LNCaP clone FGC (cell line): ENCODE measurements at places on chromosomes 11 and 22.

DNA sequence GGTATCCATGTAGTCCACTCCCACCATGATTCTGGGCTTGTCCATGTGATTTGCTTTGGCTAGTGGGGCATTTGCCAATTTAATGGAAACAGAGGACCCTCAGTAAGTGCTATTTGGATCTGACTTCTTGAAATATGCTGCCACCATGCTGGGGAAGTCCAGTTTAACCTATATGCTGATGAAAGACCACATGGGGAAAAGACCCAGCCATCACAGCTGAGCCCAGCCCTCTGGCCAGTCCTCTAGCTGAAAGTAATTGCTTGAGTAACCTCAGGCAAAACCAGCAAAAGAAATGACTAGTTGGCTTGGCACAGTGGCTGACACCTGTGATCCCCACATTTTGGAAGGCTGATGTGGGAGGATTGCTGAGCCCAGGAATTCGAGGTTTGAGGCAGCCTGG, 61.5 kb downstream of the ATG16L2 start:
- no peak for DNase-seq

GRCh38 chr11:36399236-36399635, 103.1 kb downstream of the PRR5L start:
- no peak for DNase-seq

DNA sequence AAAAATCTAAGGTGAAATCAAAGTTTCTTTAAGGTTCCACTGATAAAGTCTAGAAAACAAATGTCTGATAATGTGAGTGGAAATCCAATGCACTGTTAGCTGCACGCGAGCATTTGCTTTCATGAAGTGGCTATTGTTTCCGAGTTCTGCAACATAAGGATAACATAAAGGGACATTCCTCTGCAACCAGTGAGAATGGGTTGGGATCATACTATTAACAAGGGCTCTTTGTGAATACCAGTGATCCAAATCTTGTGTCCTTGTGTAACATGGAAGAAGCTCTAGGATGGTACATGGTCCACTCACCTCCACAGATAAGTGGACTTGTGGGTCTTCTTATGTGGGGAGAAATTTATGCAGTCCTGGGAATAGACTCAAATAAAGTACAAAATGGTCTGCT, 24.6 kb downstream of the APIP start:
- no peak for DNase-seq

- DNase-seq, result no peak
These were observed 39.8 kb upstream of the POGLUT3 start for GRCh38 chr11:108538022-108538424.

- DNase-seq, result no peak
These were observed 22.5 kb downstream of the P4HA3 start for GRCh38 chr11:74288911-74289310.

DNA sequence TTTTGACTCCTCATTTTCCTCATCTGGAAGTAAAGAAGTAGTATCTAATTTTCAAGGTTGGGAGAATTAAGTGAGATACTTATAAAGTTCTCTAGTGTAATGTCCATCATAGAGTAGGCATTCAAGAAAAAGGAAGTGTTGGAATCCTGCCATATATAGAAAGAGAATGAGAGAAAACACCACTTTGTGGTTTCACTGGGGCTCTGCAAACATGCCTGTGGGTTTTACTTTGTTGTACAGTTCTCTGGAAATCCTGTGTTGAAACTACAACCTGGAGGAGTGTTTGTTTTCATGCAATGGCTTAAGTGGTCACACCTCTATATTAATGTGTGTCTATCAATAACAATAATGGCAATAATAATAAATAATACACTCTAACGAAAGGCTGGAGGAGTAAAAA, 741.7 kb downstream of the NELL1 start:
- DNase-seq, result no peak

DNA sequence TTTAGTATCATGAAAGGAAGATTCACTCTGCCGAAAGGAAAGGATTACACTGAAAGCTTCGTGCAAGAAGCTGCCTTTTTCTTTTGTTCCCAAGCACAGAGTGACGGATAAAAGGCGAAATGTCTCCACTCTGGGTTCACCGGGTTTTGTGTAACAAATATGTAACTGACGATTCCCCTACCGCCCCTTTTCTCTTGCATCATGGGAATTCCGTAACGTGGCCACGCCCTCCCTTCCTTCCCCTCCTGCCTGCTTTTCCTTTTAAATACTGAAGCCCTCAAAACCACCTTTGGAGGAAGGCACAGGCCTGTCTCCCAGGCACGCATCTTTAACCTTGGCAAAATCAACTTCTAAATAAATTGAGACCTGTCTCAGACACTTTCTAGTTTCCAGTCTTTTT, 16.4 kb upstream of the TESMIN start:
- DNase-seq, result no peak

GRCh38 chr11:60130496-60130895, 42.0 kb downstream of the MS4A2 start:
- peak; percentile 18 for DNase-seq

GRCh38 chr11:20966489-20966888, 297.1 kb downstream of the NELL1 start:
- DNase-seq, result no peak

GRCh38 chr11:38011496-38011895, 1413.5 kb upstream of the RAG2 start:
- DNase-seq, result no peak

DNA sequence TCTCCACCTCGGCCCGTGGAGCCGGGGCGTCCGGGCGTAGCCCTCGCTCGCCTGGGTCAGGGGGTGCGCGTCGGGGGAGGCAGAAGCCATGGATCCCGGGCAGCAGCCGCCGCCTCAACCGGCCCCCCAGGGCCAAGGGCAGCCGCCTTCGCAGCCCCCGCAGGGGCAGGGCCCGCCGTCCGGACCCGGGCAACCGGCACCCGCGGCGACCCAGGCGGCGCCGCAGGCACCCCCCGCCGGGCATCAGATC, 439 bp downstream of the YAP1 start:
- DNase-seq, result no peak

DNA sequence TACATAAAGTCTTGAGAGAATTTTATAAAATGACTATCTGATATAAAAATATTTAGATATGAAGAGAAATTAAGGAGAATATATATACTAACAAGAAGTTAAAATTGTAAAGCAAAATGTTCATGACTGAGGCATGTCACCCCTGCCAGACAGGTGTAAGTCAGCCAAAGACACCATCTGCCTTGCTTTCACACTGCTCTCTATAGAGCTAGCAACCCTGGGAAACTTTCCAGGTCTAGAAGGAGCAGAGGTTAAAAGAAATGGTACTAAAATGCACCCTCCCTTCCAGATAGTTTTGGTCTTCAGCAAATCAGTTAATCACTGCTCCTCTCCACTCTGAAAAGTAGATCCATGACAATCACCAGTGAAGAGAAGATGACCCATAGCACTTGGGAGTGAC, 16.5 kb downstream of the PPP2R1B start:
- DNase-seq, result no peak

DNA sequence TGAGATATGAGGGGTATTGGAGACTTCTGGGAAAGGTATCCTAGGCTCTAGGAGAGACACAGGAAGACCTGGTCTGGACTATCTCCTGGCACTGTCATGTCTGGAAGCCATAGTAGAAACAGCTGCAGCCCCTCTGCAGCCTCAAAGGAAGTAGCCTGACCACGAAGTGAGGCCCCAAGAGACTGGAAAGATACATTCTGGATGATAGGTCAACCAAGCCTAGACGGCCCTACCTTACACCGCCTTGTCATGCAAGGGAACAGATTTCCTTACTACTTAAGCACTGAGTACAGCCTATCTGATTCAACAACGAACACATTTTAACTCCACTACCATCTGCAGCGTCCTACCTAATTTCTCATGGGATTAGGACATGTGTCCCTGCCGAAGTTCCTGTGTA, 31.1 kb downstream of the UQCR10 start:
- DNase-seq, result no peak

GRCh38 chr22:30894371-30894740, 74.2 kb downstream of the MORC2 start:
- no peak for DNase-seq

- no peak for DNase-seq
These were observed 342.6 kb downstream of the SOX6 start for GRCh38 chr11:16013649-16014275.

GRCh38 chr22:39208013-39208680, 36.6 kb downstream of the PDGFB start:
- DNase-seq, result no peak

- DNase-seq, result no peak
These were observed 124.4 kb downstream of the SPATA19 start for GRCh38 chr11:133720951-133721350.

GRCh38 chr11:125068368-125068767, 5.3 kb downstream of the SLC37A2 start:
- no peak for DNase-seq

DNA sequence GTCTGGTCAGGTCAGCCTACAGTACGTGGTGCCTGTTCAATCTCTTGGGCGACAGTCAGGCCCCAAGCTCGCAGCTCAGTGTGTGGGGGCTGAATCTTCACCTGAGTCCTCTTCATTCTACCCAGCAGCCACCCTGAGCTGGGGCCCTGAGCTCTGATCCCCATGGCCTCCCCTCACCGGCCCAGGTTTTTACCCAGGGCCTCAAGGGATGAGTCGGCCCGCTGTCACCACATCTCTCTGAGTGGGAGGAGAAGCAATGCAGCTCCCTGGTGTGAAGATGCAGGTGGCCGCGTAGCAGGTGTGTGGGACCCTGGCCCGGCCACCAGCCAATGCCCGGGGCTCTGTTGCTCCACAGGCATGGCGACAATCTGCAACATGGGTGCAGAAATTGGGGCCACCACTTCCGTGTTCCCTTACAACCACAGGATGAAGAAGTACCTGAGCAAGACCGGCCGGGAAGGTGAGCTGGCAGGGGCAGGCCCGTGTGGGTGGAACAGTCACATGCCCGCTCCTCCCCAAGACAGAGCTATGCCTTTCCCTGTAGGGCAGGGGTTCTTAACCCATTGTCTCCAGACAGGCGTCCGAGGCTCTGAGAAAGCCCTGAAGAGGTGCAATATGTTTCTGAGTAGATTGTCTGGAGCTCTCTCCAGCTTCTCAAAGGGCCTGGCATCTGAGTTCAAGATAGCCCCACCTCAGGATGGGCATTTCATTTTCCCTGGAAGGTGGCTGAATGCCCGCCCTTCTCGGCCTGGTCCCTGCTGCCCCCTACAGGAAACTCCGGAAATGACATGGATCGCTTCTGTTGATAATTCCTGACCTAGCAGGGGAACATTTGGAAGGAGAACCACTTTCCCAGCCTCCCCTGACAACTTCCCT, 26.9 kb downstream of the POLR3H start:
- no peak for DNase-seq

GRCh38 chr11:67085617-67086016, 29.0 kb downstream of the RHOD start:
- no peak for DNase-seq

DNA sequence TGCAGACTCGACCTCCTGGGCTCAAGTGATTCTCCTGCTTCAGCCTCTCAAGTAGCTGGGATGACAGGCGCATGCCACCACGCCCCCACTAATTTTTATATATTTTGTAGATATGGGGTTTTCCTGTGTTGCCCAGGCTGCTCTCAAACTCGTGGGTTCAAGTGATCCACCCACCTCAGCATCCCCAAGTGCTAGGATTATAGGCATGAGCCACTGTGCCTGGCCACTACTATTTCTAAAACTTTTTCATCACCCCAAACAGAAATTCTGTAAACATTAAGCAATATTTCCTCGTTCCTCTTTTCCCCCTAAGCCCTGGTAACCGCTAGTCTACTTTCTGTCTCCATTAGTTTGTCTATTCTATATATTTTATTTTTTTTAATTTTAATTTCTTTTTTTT, 9.0 kb upstream of the ATG16L2 start:
- no peak for DNase-seq

- peak; percentile 99 for DNase-seq
These were observed 9.7 kb downstream of the SRSF8 start for GRCh38 chr11:95076416-95076815.
